ENCODE measurements at places on chromosomes 4 and X.

- peak; percentile 80 for DNase-seq
These were observed 4.9 kb upstream of the ARAF start for GRCh38 chrX:47556045-47556623.

DNA sequence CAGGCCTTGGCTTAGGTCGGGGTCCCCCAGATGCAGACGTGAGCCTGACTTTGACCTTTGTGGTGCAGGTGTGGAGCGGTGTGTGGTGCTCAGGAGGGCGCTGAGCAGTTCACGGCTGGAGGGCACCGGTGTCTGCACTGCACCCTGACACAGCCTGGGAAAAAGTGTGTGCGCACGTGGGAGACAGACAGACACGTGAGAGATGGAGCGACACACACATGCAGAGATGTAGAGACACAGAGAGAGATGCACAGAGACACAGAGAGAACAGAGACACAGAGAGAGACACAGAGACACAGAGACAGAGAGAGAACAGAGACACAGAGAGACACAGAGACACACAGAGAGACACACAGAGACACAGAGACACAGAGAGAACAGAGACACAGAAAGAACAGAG lies 6.2 kb upstream of the HTRA3 start:
- DNase-seq: no peak

GRCh38 chr4:81652069-81652478 lies 180.4 kb upstream of the RASGEF1B start:
- DNase-seq: no peak

DNA sequence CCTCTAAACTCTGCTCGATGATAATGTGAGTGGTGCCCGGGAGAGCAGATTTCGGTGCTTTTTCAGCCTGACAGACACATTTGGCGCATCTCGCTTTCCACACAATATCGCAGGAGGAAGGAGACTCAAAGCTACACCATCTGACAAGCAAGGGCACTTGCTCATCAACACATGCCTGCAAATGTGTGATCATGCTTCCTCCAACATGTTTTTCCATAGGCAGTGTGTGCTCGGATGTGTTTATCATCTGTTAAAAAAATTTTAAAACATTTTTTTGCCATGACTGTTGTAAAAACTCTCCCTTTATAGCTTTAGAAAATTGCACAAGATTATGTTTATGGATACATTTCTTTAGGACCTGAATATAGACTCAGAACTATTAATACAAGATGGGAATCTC lies 170.3 kb upstream of the PUDP start:
- no peak for DNase-seq

- no peak for DNase-seq
These were observed 112.6 kb downstream of the PHKA2 start for GRCh38 chrX:18871161-18871890.

GRCh38 chr4:15158406-15159091 lies 156.3 kb downstream of the CPEB2 start:
- no peak for DNase-seq

GRCh38 chr4:124591637-124592036 lies 120.9 kb downstream of the ANKRD50 start:
- no peak for DNase-seq

GRCh38 chrX:44264936-44265335 lies 78.5 kb downstream of the EFHC2 start:
- no peak for DNase-seq

DNA sequence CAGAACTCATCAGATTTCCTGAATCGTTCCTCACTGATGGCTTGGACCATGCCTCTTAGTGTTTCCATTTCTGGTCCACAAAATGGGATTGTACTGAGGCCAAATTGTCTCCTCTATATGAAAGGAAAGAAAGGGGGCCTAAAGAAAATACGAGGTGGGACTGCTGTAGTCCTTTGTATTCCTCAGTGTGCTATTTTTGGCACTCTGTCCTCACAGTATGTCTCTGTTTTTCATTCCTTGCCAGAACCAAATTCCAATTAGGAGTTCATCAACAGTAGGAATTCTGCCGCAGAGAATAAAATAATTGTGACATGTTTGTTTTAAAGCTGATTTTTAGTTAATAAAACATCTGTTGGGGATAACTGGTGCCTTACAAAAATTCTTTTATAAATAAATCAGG lies 515.7 kb downstream of the SMARCA1 start:
- DNase-seq: no peak

DNA sequence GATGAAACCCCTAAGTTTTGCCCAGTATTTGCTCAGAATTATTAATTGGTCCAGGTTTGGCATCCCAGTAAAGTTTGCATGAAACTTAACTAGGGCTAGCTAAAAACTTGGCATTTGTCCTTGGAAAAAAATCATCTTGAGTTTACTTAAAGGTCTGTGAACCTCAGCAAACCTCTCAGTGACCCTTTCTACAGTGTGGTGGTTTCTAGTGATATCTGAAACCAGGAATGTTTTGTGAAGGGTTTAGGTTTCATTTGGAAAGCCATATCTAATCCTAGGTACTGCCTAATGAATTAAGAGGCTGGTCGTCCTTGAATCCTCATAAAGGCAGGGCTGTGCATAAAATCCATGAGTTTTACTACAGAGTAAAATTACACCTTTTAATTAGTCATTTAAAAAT lies 218.5 kb upstream of the ANKRD50 start:
- DNase-seq: no peak

DNA sequence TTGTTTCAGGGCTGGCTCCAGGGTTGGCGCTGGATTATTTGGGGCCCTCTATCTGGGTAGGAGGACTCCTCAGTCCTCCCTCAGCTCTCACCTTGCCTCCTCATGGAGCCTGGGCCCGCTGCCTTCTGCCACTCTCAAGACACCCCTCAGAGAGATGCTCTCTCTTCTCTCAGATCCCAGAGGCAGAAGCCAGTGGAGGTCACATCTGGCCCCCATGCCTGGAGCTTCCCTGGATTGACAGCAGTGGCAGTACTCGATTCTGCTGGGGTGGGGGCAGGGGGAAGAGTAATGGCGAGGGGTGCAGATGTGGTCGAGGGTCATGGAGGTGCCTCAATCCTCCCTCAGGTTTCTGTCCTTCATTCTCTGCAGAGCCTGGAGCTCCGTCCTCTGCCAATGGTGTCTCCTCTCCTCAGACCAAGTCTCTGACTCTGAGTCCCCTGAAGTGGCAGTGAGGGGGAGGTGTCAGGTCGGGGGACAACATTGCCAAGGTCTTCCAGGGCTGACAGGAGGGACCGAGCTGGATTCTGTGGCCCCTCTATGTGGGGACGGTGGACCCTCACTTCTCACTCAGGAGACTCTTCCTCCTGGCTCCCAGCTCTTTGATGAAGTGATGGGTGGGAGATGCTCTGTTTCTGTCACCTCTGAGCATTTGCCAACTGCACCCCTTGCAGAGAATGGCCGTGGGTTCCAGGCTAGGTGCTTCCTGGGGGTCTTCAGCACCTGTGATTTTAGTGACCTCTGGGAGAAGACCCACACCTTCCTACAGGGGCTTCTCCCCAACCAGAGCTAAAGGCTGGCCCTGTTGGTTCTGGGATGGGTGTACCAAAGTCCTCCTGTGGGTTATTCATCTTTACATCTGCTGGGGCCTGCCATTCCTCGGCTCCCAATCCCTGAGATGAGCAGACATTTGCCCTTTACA lies 10.9 kb upstream of the HSFX1 start:
- DNase-seq: no peak

DNA sequence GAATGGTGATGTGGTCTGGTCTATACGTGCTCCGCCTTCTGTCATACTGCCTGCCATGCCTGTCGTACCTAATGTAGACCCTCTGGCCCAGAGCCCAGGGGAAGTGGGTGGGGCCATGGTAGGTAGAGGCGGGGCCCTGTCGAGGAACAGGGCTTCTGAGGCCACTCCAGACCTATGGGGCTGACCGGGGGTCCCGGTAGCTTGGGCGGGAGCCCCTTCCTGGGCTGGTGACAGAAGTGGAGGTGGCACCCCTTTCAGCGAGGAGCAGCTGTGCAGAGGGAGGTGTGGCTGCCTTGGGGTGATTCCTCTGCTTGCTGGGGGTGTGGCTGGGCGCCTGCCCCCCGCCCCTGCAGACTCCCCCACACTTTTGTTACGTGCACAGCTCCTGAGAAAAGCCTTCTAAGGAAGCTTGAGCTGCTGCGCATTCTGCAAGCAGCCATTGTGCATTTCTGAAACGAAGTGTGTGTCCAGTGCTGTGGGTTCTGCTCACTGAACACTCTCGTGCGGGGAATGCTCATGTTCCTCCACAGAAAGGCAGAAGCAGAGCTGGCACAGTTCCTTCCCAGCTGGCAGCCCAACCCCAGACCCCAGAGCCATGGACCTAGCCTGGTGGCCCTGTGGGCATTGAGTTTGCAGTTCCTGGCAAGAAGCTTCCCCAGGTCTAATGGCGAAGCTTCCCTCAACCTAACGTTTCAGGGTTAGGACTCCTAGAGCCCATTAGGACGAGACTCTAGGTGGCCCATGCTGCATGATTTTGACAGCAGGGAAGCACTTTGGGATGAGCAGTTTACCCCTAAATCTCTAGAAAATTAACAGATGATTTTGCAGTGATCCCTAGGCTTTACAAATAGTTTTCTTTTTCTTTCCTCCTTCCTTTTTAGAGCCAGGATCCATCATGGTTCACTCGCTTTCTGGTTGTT lies 72.7 kb upstream of the HGFAC start:
- peak; percentile 62 for DNase-seq

DNA sequence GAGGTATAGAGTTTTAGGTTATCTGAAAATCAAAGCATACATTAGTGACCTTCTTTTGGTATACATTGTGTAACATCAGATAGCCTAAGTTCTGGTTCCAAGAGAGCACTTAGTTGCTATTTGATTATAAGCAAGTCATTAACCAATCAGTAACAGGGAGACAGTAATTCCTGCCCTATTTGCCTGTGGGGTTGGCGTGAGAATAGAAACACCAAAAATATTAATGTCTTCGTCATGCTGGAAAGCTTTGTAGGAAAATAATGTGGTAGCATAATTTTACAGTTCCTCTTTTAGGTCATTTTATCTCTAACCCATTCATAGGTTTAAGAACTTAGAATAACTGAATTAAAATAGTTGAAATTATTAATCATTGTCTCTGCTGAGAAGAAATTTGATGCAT lies 37.8 kb downstream of the NPNT start:
- no peak for DNase-seq

- DNase-seq: no peak
These were observed 206.1 kb downstream of the PPP3CA start for GRCh38 chr4:101141230-101141629.
